Ascending aorta (tissue), 2 donors: ENCODE measurements at places on chromosomes 3 and 15.

DNA sequence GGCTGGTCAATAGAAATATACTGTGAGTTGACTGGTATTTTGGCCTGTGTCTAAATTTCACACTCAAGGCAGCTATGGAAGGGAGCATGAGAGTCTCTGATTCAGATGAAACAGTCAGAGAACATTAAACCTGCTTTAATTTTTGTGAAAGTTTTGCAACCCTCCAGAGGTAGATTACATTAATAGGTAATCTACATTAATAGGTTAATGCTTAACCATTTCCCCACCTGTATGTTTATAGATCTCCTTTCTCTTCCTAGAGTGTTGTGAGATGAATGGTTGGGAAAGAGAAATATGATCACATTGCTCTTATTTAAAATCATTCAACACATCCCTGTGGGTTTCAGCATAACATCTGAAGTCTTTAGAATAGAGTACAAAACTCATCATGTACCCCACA is 586.9 kb upstream of the DPPA4 start:
- DNase-seq: no peak

DNA sequence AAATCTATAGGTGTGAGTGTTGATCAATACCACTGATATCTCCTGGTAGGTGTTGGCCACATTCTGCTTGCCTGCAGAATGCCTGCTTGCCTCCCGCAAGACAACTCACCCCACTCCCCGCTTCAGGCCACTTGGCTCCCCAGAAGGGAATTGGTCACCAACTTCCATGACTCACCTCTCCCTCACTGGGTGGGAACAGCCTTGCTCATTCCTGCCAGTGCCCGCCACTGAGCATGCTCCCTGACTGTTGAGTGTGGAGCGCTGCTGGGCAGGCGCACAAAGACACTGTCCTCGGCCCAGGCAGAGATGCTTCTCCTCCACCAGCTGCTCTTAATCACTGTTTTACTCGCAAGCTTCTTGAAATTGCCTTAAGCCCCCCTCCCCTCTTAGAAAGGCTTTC is 57.3 kb upstream of the PPP2R3A start:
- no peak for DNase-seq

- DNase-seq: no peak
Measured at GRCh38 chr15:74274470-74275038, 38.4 kb downstream of the CCDC33 start.

- DNase-seq: no peak
Measured at GRCh38 chr15:38168467-38169070, 84.1 kb upstream of the SPRED1 start.

- no peak for DNase-seq
Measured at GRCh38 chr15:66704803-66705153, 2.7 kb downstream of the SMAD6 start.
